ENCODE measurements at places on chromosomes 11 and 22. TPM values are rescaled to one million over a fixed set of nuclear protein-coding genes. Genes with fewer than 3 reads are reported as not detected.

- H3K4me1 ChIP-seq, result no peaks in the 10 kb centered on the region
- no peak overlapping the region for H3K4me3 ChIP-seq
- no peaks in the 10 kb centered on the region for H3K36me3 ChIP-seq
- DNase-seq, result no peak
- H3K27me3 ChIP-seq, result no peaks in the 10 kb centered on the region
These were observed 68.9 kb downstream of the C11orf58 start for GRCh38 chr11:16807306-16807705.

DNA sequence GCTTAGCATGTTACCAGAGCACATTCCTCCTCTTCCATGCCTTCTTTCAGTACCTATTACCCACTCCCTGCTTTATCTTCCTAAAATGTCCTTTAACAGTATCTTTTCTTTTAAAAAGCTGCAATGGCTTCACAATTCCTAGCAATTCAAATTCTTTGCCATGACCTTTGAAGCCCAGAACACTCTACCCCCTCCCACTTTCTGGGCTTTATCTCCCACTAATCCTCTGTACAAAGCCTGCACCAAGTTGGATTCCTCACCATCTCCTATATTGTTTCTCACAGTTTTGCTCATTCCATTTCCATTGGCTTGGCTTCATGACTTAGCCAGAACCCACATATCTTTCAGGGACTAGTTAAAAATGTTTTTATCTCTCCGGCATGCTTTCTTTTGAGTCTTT, 80.9 kb downstream of the FAM76B start:
- H3K4me3 ChIP-seq, result no peak overlapping the region
- no peaks in the 10 kb centered on the region for H3K27me3 ChIP-seq
- no peak for DNase-seq
- no peaks in the 10 kb centered on the region for H3K36me3 ChIP-seq

DNA sequence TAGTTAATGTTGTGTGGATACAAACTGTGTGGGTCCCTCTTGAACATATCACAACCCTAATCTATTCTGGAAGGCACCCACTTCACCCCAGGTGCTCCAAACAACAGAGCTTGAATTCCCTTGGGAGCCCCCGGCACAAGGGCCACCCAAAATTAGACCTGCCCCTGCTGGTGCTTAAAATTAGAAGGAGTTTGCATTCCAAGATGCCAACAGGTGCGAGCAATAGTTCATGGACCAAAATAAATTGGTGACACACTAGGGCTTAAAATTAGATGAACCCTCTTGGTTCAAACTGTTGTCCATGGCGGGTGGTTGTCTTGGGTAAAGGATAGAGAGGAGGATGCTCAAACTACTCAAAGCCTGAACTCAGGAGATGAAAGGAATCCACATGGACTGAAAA, 291.5 kb downstream of the MN1 start:
- no peak for DNase-seq

DNA sequence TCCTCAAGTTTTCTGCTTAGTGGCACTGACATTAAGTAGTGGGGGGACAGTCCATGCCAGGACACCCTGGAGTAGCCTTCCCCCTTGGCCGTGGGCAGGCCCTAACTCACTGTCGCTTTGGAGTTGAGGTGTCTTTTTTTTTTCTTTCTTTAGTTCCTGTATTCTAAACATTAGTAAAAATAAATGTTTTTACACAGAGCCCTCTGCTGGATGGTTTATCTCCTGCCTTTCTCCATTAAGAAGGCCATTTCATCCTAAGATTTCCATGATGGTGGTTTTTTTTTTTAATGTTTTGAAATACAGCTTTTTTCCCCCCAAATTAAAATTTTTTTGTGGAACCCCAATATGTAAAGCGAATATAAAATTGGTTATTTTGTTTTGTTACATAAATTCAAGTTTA, 1.8 kb upstream of the TIGD3 start:
- H3K27me3 ChIP-seq, result no peaks in the 10 kb centered on the region
- no peak overlapping the region for H3K27ac ChIP-seq
- peaks cover 14% of the 10 kb centered on the region for H3K36me3 ChIP-seq
- no peak for DNase-seq
- H3K4me1 ChIP-seq, result peaks cover 5% of the 10 kb centered on the region

DNA sequence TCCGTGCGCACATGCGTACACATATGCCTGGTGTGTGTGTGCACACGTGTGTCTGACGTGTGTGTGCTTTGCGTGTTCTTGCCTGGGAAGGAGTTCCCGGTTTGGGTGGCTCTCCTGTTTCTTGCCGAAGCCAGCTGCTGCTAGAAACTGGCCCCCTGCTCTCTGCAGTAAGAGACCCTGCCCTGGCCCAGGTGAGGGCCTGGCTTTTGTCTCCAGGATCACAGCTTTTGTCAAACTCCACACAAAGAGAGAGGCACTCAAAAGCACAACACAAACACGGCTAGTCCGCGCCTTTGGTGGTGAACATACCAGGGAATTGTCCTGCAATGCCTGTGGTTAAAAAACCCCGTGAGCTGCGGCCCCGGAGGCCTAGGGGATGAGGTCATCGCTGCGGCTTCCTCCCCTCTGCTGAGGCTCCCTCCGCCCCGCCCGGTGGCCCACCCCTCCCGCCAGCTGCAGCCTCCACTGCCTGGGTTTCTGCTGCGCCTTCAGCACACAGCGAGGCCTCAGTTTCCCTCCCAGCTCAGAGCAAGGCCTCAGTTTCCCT, 88.9 kb downstream of the KCNQ1 start:
- H3K4me1 ChIP-seq, result no peaks in the 10 kb centered on the region
- no peaks in the 10 kb centered on the region for H3K36me3 ChIP-seq
- H3K27ac ChIP-seq, result no peak overlapping the region
- H3K27me3 ChIP-seq, result no peaks in the 10 kb centered on the region

DNA sequence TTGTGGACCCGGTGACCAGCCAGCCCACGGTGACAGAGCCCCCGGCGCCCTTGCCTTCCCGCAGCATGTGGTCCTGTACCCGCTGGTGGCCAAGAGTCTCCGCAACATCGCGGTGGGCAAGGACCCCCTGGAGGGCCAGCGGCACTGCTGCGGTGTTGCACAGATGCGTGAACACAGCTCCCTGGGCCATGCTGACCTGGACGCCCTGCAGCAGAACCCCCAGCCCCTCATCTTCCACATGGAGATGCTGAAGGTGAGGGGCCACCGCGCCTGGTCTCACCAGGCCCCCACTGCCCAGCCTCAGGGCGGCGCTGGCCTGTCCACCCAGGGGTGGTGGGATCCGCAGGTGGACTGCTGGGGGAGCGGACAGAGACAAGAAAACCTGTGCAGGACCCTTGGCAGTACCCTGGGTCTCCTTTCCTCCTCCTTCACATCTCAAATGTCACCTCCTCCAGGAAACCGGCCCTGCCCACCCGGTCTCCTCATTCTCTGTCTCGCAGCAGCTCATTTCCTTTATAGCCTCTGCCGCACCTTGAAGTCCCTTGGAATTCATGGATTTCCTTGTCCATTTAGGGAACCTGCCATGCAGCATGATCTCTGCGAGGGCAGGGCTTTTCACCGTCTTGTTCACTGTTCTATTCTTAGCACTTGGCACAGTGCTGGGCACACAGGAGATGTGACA, 6.5 kb downstream of the AIP start:
- no peaks in the 10 kb centered on the region for H3K4me1 ChIP-seq
- H3K36me3 ChIP-seq, result no peaks in the 10 kb centered on the region
- no peaks in the 10 kb centered on the region for H3K27me3 ChIP-seq
- no peak for DNase-seq
- no peak overlapping the region for H3K4me3 ChIP-seq

GRCh38 chr11:104343578-104343977, 179.6 kb upstream of the PDGFD start:
- no peak overlapping the region for H3K27ac ChIP-seq
- no peaks in the 10 kb centered on the region for H3K4me1 ChIP-seq
- H3K27me3 ChIP-seq, result no peaks in the 10 kb centered on the region
- no peak for DNase-seq
- no peaks in the 10 kb centered on the region for H3K36me3 ChIP-seq
- no peak overlapping the region for H3K4me3 ChIP-seq

DNA sequence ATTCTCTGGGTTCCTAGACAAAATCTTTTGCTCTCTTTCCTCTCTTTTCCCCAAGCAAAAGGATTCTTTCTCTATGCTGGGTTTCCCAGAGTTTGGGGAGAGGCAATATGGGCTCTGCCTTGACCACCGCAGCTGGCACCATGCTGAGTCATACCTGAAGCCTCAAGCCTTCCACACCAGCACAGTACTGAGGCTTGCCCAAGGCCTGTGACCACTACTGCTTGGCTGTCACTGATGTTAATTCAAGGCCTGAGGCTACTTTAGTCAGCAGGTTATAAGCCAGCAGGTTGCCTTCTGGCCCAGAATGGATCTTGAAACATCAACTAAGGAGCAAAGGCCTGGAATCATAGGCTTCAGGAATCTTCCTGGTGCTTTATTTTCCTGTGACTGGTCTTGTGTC, 185.3 kb downstream of the DYNC2H1 start:
- no peak for DNase-seq
- H3K27me3 ChIP-seq, result no peaks in the 10 kb centered on the region
- H3K4me1 ChIP-seq, result no peaks in the 10 kb centered on the region
- H3K27ac ChIP-seq, result no peak overlapping the region

- no peak overlapping the region for H3K4me3 ChIP-seq
- H3K36me3 ChIP-seq, result no peaks in the 10 kb centered on the region
- DNase-seq, result no peak
- no peak overlapping the region for H3K27ac ChIP-seq
These were observed 78.7 kb downstream of the NECTIN1 start for GRCh38 chr11:119650251-119650650.

CSNK2A3 gene
- total RNA-seq, result 1.1 TPM
